T-helper 17 cell (primary cell): ENCODE measurements at places on chromosomes 12 and 14.
A peak's percentile ranks its signal among the peaks of the same experiment; 100 is the strongest.

GRCh38 chr12:54654926-54655325 is 6.8 kb upstream of the DCD start:
- no peak for DNase-seq

GRCh38 chr12:112751844-112752243 is 39.7 kb upstream of the RPH3A start:
- no peak for DNase-seq

- DNase-seq: no peak
Measured at GRCh38 chr14:94598816-94599655, 13.2 kb upstream of the SERPINA3 start.

DNA sequence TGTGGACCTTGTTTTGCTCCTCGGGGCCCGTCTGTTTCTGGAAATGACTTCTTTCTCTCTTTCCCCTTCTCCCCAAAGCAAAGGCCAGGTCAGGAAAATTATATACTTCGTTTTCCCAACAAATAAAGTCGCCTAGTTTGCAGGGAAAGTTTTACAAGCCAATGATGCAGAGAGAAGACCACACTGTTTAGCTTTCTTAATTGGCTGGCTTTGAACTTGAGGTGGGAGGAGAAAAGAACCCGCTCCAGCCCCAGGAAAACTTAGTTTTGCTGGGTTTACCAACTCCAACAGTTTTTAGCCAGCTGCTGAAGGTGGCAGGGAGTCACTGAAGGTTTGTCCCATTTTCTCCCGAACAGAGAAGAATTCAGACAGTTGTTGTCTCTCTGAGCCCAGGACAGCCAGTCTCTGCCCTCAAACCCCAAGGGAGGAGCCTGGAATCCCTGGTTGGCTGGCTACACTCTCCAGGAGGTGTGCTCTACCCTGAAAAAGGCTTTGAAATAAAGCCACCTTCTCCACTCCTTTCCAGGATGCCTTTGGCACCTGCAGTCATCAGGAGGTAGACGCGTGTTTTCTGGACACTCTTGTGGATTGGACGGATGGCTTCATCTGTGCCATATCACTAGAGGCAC is 24.8 kb downstream of the BCL11B start:
- DNase-seq: no peak

DNA sequence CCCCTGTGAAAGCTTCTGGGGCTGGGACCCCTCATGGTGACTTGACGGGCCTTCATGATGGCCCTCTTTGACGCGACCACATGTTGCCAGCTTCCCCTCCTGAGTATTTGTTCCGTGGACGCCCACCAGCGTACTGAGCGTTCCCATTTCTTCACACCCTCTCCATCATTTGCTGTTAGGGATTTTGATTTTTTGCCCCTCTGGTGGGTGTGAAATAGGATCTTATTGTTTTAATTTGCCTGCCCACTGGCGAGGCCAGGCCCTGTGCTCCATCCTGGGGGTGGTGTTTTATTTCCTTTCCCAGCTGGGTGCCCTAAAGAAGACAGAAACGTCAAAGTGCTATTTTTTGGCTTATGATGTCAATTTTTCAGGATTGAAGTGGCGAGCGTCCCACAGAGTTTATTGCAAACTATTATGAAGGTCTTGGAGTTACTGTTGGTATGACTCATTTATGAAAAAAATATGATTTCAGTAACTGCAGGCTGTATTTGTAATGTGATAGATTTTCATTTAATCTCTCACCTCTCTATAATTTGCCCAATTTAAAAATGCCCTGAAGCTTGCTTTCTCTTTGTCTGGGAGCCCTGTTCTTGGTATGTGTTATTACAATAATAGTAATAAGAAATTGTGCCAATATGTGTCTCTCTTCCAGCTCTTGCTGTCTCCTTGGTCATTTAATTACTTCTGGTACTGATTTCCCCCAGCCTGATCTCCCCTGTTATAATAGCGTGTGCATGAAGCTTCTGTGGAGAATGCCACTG is 99.6 kb downstream of the SLC25A47 start:
- DNase-seq: no peak

DNA sequence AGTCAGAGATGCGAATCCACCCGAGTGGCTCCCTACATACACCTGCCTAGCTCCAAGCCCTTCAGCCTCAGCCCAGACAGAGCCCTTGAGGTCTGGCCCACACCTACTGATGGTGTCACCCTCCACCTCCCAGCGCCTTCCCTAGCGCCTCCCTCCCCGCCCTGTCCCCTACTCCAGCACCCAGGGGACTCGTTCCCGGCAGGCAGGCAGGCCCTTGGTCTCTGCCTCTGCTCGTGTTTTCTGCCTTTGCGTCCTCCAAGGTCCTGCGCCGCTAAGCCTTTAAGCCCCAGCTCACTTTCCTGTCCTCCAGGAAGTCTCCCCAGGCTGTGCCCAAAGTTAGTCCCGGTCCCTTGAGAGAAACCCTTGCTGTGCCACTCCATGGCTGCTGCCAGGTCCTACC is 12.7 kb downstream of the INF2 start:
- DNase-seq: no peak

GRCh38 chr14:22488522-22489243 is 100.3 kb downstream of the DAD1 start:
- DNase-seq: no peak

- no peak for DNase-seq
Measured at GRCh38 chr14:105939810-105940508, 413.6 kb downstream of the TMEM121 start.

- DNase-seq: no peak
Measured at GRCh38 chr12:128929057-128929456, 75.8 kb downstream of the GLT1D1 start.

DNA sequence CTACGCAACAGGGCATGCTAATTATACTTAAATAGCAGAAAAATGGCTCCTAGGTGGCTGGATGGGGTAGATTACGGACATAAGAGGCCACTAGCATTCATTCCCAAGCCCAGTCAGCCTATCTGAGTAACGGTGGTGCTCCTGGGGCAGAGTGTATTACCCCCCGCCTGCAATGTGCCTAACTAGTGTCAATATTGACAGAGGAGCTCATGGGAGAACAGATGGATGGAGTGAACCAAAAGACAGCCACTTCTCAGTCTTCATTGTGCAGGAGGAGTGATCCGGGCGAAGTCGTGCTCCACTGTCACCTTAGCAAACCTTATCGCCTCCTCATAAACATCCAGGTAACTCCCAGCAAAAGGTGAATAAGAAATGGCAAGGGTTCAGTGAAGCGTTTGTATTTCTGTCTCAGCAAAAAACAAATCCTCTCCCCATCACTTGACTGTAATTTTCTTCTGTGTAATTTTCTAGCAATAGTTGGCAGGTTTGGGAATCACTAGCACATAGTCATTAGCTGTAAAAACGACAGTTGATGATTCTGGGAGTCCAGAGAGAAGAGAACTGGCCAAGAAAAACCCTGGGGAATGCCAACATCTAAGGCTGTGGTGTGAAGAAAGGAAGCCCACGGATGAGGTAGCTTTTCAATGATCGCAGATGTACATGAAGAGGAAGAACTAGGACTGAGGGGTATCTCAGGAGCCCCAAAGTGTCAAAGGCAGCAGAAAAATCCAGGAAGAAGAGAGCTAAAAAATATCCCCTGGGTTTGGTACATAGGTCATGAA is 126.6 kb upstream of the BCL2L14 start:
- no peak for DNase-seq

DNA sequence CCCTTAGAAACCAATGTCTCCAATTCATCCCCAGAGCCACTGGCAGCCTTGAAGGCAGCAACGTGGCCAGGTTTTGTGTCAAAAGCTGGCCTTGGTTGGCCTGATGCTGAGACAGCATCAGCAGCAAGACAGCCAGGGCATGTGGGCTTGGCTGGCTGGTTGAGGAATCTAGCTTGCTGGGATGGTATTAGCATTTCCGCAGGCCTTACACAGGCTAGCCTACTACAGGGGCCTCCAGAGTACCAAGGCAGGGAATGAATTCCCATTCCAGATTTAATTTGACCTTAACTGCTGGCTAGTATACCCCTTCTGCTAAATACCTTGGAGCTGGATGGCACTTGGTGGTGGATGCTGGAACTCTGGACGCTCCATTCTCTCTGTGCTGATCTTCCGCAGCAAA is 15.8 kb downstream of the NGDN start:
- DNase-seq: no peak

- DNase-seq: no peak
Measured at GRCh38 chr12:100427078-100427477, 46.6 kb upstream of the NR1H4 start.

GRCh38 chr12:15699886-15700285 is 89.3 kb downstream of the EPS8 start:
- no peak for DNase-seq

GRCh38 chr14:67571991-67572323 is 28.1 kb downstream of the PIGH start:
- DNase-seq: no peak

GRCh38 chr14:50773632-50774541 is 57.1 kb downstream of the NIN start:
- DNase-seq: no peak

GRCh38 chr14:67191768-67192290 is 2.6 kb downstream of the GARIN2 start:
- DNase-seq: no peak

GRCh38 chr12:132248453-132249167 is 80.8 kb downstream of the GALNT9 start:
- DNase-seq: no peak

GRCh38 chr12:59980476-59980875 is 384.6 kb downstream of the SLC16A7 start:
- DNase-seq: no peak

DNA sequence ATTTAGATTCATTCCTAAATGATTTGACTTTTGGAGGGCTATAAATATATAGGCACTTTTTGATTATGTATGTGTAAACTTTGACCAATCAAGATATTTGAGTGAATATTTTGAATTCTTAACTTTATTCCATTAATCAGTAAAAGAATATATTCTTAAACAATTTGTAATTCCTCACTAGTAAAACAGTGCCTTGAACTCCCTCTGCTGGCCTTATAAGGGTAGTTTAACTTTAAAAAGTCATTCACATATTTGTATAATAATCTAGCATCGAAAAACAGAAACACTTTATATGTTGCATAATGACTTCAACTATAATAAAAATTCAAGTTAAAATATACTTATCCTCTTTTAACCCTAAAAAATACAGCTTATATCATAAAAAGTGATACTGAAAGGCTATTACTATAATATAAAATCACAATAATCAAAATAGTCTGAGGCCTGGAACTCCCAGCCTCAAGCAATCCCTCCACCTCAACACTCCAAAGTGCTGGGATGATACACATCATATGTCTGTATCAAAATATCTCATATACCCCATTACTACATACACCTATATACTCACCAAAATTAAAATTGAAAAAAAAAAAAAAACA is 31.2 kb downstream of the CCDC59 start:
- DNase-seq: no peak

DNA sequence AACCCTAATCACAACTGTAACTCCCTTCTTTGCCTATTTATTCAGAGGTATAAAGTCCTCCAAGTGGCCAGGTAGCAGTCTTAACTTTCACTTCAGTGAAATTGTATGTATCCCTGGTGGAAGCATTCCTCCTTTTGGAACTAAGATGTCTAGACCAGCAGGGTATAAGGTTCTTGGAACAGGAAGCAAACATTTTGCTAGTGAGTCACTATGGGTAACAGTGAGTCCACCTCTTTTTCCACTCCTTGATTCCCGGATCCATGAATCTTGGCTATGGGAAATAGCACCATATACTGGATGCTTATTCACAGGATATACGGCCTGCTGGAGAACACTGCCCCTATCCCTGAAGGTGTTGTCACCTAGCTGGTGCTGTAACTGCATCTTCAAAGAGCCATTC is 80.2 kb downstream of the KCNA5 start:
- DNase-seq: no peak

GRCh38 chr12:6200256-6201212 is at the start of gene CD9:
TSS of gene CD9 (plus strand) at chr12:6200400. CDS start at chr12:6200500, 100 bp downstream.
- DNase-seq: peak; percentile 12

DNA sequence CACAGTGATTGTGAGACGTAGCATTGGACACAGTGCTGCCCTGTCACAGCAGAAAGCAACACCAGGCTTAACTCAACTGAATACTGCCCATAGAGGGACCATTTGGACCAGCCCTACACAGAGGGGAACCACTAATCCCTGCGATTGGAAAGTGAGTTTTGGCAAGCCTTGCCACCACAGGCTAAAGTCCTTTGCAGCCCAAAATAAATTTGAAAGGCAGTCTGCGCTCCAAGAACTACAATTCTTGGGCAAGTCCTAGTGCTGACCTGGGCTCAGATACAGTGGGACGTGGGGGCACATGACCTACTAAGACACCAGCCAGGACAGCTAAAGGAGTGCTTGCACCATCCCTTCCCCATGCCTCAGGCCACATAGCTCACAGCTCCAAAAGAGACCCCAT is 331.4 kb upstream of the GARIN2 start:
- no peak for DNase-seq

GRCh38 chr12:112321245-112321644 is 61.0 kb downstream of the HECTD4 start:
- DNase-seq: no peak

- no peak for DNase-seq
Measured at GRCh38 chr14:79661752-79662151, 549.6 kb downstream of the DIO2 start.

DNA sequence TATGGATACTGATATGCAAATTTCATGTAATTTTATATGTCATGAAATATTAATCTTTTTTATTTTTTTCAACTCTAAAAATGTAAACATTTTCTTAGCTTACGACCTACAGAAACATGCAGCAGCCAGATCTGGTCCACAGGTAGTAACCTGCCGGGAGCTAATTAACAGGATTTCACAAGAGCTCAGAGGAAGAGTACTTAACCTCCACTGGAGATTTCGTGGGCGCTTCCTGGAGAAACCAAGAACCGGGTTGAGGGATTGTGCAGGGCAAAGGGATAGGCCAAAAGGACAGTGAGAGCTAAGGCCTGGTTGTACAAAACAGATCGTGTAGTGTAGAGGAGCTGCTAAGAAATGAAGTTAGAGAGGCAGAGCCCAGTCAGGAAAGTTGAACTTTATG is 315.7 kb downstream of the PAWR start:
- no peak for DNase-seq

DNA sequence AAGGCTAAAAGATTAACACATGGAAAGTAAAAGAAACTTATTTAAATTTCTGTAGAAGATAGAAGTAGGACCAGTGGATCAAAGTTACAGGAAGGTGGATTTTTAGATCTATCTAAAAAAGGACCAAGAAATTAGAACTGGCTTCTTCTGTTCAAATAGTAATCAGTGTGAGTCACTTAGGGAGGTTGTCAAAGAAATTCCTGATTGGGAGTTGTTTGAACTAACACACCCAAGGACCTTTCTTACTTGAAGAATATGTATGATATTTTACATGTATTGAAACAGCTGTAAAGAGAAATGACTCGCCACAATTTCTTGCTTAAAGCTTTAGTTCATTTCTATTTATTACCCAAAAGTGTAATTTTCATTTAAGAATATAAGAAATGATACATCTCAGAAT is 256.9 kb downstream of the RAD51B start:
- no peak for DNase-seq

GRCh38 chr14:94850309-94851211 is 80.6 kb upstream of the GSC start:
- DNase-seq: no peak

DNA sequence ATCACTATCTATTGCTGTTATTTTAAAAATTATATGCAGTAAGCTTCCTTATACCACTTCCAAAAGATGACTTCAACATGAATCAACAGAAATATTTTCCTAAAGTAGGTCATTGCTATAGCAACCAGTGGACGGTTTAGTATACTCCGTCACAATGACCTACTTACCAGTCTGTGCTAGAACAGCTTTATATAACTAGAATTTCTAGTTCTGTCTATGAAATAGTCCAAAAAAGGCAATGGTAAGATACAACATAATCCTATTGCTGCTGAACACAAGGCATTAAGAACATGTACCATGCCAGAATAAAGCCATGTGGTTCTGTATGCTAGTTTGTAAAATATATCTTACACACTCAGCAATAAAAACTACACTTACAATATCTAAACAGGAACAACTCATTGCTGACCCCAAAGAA is 40.7 kb upstream of the MTERF2 start:
- no peak for DNase-seq
